Activated naive CD4-positive, alpha-beta T cell treated with anti-CD3 and anti-CD28 coated beads, Interleukin-2, amount 50 U/mL, for 16 hours (primary cell): ENCODE measurements at places on chromosomes 3 and 15.

DNA sequence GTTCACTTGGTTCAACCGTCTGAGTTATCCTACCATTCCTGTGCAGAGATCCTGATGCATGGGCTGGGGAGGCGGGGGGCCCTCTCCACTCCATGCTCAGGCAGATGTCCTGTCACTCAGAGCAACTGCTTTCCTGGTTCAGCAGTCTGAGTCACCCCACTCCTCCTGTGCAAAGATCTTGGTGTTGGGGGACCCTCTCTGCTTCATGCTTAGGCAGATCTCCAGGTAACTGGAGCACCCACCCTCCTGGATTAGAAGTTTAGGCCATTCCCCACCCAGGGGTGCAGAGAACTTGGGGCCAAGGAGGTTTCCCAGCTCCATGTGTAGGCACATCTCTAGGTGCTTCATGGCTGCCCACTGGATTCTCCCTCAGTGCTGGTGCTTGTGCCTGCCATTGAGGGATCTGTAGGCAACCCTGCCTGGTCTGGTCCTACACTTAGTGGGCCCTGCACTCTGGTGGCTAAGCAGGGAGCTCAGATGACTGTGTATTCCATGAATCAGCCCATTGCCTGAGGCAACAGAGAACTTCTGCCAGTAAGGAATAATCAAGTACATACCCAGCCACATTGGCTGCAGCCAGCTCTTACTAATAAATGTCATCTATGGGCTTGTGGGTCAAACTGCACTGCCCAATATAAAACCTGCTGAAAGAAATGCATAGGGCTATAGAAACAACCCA is 465.4 kb upstream of the THBS1 start:
- DNase-seq, result no peak

DNA sequence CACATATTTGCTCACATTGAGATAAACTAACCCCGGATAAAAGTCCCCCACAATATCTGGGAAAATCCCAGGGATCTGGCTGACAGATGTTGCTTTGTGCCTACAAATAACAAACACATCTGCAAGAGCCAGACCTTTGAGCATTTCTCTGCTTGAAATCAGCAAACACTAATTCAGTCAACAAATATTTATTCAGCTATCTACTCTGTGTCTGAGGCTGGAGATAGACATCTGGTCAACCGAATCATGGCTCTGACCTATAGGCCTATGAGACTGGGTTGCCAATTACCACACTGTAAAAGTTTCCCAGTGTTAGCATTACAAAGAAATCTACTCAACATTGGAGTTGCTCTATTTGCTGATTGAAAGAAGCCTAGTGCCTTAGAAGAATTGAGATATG is 201.1 kb upstream of the CADPS start:
- no peak for DNase-seq

DNA sequence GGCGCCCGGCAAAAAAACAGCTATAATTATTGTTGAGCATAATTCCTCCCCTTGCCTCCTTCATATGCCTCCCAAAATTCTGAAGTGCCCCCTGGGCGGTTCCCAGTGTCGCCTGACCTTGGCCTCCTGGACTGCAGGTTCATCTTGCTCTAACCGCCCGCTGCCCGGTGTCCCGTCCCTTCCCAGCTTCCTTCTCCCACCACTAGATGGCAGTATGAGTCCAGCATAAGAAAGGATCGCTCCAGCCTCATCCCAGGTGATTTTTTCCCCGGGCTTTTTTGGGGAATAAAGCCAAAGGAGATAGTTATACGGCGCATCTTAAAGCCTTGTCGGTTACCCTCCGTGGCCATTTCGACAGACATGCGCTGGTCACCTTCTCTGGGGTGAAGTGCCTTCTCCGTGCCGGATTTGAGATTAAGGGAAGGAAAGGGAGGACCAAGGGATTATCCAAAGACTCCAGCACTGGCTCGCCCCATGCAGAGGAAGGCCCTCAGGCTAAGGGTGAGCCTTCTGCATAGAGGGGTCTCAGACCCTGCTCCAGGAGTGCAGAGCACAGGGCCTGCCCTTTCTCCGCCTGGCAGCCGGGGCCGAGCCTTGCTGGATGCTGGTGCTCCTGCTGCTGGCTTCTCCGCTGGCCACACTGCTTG is 45.8 kb upstream of the TRA2B start:
- DNase-seq, result peak; percentile 49

DNA sequence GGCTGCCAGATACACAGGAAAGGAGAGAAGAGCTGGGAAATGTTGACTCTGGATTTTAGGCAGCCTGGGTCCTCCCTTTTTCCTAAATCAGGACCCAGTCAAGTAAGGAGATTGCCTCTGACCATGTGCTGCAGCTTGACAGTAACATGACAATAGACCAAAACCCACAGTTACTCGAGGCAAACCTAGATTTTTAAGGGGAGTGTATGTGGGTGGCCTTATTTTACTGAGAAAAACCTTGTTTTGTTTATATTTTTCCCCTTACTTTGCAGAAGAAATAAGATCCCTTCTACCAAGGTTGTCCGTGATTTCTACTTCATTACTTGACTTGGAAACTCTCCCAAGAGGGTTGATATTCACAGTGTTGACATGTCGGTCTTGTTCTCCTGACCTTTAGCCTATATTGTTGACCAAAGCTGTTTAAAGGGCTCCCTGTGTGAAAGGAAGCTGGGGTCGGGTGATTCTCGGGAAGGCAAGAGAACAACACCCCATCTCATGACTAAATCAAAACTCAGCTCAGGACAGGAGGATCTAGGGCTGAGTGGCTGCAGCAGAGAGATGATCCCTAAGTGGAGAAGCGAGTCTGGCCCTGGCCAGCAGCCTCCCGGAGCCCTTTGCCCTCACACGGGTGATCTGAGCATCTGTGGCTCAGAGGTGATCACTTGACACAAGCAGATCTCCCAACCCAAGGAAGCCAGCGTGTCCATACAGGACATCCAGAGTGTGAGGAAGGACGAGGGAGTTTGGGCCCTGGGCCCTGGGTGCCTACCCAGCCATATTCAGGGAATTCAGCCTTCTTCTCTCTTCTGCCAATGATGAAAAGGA is 31.0 kb upstream of the SLCO2A1 start:
- DNase-seq, result no peak

DNA sequence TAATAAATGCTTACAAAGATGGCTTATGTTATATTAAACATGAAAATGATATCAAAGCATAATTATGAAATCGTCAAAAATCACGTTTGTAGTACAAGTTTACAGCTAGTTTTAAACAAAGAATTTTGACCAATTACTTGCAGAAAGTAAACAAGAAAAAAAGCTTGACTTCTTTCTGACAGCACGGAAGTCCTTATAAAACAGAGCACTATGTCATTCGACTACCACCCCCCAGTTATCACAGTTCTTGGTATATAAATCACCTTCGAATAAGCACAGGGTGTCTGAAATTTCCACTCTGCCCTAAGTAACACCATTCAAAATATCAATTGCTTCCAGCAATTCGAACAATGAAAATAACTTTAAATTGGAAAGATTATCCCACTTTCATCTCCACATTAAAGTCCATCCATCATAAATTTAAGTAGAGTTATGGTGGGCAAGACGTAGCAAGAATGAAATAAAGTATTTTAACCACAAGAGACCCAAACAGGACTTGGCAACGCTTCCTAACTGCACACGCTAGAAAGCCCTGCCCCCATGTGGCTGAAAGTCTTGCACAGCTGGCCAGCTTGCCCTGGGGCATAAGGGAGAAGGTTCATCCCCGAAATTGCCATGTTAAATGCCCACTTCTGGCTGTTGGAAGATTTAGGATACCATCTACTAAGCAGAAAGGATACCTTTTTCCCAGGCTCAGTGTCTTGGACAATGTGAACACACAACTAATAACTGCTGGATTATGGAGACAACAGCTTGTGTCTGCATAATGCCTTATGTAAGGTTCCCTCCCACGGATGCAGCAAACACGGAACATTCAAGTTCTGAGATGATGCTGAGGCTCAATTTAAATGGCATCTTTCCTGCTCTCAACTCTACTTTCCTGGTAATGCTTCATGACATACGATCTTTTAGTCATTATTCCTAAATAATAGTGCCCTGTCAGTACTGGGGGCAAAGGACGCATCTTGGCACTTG is 116.4 kb upstream of the TJP1 start:
- no peak for DNase-seq

DNA sequence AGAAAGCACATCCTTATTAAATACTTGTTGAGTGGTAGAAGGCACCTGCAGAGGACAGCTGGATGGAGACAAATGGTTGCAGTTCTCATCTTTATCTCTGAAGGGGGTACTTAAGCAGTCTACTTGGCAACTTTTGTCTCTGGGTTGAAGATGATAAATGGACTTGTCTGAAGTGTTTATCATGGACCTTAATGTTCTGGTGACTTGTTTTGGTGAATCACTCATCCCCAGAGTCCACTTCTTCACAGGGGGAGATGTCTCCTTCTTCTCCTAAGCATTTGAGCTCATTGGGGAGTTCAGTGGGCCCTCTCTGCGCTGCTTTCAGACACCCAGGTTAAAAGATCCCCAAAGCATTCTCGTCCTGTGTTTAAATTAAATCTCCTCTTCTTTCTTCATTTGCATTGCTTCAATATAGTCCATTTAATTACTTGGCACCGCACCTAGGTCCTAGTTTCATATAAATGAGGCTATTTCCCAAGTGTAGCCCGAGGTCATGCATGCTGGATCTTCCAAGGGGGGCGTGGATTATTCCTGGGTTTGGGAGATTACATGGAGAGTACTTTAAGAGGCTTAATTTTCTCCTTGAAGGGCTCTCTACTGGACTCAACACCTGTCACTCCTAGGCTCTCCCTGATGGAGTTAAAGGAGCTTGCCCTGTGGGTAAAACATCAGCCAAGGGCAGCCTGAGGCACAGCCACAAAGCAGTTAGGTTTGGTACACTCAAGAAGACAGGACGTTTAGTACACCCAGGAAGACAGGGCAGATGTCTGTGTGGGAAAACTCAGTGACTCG is 239.3 kb upstream of the C2CD4B start:
- DNase-seq, result no peak

GRCh38 chr15:63135804-63136203 is 14.1 kb downstream of the LACTB start:
- DNase-seq, result no peak

DNA sequence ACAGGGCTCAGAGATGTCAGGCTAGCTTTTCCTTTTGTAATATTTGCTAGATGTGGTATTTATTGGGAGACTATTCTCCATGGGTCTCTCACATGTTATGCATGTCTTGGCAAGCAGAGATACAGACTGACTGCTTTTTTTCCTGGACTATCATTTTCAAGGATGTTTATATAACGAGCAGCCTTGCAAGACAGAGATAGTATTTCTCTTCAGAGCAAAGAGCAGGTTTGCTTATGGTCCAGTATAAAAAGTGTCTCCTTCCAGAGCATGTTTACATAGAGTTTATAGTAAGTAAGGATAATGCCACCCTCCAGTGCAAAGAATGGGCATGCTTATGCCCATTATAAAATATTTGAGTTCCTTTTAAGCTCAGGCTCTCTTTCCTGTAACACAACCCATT is 24.6 kb downstream of the GTF2E1 start:
- DNase-seq, result no peak

- no peak for DNase-seq
Observed at GRCh38 chr3:142278451-142278850, 53.1 kb upstream of the GK5 start.

GRCh38 chr3:113070681-113071113 is 79.9 kb downstream of the GTPBP8 start:
- DNase-seq, result no peak

DNA sequence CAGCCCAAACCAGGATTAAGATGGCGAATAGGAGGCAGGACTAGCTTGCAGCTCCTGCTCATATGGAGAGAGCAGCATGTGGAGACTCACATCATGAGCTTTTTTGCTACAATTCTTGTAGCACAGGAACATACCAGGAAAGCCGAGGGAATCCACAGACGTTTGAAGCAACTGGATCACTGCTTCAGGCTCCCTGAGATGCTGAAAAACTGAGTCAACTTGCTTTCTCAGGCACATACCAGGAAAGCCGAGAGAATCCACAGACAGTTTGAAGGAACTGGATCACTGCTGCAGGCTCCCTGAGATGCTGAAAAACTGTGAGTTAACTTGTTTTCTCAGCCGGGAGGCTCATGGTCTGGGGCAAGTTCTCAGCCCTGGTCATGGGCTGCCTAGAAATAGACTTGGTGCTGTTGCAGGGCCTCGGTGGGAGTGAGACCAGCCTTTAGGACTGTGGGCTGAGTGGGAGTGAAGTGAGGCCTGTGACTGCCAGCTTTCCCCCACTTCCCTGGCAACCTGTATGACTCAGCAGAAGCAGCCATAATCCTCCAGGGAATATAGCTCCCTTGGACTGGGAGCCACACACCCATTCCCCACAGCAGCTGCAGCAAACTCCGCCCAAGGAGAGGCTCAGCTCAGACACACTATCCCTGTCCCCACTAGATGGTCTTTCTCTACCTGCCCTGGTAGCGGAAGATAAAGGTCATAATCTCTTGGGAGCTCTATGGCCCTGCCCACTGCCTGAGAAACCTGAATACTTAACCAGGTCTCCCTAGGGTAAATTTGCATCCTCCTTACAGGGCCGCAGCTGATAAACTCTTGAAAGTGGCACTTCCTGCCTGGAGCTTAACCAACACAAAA is 51.9 kb upstream of the PFN2 start:
- no peak for DNase-seq

DNA sequence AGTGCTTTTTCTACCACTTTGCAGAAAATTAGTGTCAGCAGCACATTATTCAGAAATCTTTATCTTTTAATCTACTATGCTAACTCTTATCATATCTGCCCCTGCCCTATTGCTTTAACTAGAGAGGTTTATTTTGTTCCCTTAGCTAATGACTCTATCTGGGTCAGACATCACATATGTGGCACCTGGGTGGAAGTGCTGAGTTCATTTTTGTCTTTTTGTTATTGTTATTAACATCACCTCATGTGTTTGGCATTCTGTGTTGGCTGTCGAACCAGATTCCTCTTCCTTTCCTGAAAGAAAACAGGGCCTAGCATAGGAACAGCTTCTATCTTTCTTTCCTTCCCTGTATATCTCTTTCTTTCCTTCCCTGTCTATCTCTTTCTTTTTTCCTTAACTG is 100.7 kb downstream of the RBMS3 start:
- DNase-seq, result no peak

GRCh38 chr15:36608180-36608579 is 28.8 kb downstream of the CDIN1 start:
- DNase-seq, result no peak

- no peak for DNase-seq
Observed at GRCh38 chr3:105801397-105801796, 67.4 kb downstream of the CBLB start.

GRCh38 chr15:35907511-35907910 is 361.5 kb upstream of the DPH6 start:
- DNase-seq, result no peak

DNA sequence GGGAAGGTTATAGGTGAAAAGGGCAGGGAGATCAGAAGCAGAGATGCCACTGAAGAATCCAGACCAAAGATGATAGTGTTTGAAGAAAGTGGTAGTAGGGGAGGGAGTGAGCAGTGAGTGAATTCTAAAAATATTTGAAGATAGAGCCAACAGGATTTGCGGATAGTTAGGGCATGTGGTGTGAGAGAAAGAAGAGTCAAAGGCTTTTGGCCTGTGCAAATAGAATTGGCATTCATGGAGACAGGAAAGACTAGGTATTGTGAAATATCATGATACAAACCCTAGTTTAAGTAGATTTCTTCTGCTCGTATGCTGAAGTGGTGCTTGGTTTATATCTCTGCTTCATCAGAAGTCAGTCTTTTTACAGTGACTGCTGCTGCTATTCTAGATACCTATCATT is 224.2 kb upstream of the CFAP20DC start:
- DNase-seq, result no peak
